BE2C (cell line): ENCODE measurements at places on chromosomes 12 and 14.

DNA sequence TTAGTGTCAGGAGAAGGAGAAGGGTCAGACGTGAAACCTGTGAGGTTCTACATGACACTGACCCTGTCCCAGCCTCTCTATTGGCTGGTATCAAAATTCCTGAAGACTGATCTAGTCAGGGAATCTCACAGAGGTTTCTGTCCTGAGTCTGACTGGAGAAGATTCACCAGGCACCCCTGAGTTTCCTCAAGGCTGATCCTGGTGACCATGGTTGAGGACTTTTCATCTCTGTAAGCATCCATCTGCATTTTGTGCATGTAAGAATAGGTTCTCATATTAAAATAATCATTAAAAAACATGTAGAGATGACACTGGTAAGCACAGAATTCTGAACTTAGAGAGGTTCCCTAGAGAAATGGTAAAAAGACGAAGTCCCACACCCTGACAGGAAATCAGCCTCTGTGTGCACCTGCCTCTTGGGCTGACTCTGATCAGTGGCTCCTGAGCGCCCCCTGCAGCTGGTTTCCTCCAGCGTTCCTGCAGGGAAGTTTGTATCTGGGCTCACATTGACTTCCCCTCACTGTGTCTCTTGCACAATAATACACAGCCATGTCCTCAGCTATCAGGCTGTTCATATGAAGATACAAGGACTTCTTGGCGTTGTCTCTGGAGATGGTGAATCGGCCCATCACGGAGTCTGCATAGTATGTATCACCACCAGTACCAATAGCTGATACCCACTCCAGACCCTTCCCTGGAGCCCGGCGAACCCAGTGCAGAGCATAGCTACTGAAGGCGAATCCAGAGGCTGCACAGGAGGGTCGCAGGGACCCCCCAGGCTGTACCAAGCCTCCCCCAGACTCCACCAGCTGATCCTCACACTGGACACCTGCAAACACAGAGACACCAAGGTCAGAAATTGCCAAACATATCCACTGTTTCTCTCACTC lies 991.9 kb downstream of the TMEM121 start:
- peak; percentile 37 for DNase-seq

DNA sequence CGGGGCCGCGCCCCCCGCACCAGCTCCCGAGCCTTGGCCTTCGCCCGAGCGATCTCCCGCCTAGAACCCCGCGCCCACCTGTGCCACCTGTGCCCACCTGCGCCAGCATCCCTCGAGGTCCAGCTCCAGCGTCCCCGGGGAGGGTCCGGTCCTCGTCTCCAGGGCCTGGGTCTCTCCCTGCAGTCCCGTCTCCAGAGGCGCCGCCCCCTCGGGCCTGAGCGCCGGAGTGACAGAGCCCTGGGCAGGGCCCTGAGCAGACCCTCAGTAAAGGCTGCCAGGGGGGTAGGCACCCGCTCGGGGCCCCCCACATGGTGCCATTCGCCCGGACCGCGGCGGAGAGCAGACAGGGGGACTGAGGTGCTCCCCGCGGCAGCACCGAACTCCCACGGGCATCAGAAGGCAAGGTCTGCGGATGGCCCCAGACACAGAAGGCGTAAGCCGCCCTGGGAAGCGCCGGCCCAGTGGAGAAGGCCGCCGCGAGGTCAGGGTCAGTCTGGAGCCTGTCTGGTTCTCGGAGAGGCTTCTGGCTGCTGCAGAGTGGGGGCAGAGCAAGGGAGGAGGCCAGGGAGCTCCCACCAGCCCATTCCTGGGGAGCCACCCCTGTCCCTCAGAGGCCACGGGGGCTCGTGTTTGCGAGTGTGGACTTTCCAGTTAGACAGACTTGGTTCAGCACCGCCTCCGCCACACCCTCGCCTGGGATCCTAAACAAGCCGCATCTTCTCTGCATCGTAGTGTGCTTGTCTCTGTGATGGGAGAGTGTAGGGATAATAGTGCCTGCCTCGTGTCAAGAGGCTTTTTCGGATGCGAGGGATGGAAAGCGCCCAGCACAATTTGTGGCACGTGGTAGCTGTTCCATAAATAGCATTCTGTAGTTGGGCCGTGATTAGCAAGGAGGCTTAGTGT lies 1.1 kb upstream of the PPP1R13B start:
- peak; percentile 63 for DNase-seq

GRCh38 chr12:10131111-10131690 lies 1.2 kb upstream of the CLEC7A start:
- DNase-seq = no peak

DNA sequence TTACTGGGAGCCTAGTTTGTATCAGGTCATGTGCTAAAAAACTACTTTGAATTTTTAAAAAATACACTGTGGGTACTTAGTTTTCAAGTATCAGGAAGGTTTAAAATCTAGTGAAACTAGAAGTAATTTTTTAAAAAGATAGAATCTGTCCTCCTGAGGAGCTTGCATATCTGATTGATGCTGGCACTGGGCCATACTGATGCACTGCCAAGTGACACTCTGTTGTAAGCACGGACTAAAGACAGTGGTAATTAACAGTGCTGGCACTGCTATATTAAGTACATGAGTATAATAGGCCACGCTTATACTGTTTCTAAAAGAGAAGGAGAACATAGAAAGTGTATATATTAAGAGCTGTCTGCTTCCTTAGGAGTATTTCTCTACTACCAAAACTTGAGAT lies 10.0 kb upstream of the TBC1D30 start:
- no peak for DNase-seq

GRCh38 chr14:52333108-52333507 lies 19.0 kb downstream of the PTGER2 start:
- no peak for DNase-seq

DNA sequence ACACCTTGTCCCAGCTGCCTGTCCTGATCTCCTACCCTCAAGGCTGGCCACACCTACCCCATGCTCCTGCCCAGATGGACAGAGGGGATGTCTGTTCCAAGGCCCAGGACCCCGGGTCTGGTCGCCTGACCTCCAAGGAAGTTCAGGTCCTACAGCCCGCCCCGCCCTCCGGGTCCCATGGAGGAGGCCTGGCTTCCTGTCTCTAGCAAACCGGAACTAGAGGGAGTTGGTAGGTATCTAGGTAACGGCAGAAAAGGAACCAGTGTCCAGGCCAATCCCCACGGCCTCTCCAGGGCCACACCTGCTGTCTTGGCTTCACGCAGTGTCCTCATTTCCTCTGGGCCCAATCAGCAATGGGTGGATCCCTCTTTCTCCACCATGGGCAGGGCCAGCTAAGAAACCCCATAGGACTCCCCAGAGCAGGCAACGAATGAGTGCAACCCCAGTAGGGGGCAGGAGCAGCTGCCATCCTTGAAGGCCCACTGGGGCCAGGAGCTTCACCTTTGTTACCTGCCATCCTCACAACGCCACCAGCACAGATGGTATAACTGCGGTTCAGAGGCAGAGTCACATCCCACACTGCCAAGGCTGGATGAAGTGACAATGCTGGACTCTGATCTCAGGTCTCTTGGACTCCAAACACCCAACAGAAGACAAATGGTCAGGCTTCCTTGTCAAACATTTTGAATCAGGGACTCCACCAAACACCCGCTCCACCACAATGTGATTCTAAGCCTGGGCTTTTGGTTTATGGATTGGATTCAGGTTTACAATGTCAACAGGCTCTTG lies 25.1 kb upstream of the RPLP0 start:
- DNase-seq = no peak

- DNase-seq = no peak
Observed at GRCh38 chr14:32028599-32028998, 48.5 kb upstream of the ARHGAP5 start.

DNA sequence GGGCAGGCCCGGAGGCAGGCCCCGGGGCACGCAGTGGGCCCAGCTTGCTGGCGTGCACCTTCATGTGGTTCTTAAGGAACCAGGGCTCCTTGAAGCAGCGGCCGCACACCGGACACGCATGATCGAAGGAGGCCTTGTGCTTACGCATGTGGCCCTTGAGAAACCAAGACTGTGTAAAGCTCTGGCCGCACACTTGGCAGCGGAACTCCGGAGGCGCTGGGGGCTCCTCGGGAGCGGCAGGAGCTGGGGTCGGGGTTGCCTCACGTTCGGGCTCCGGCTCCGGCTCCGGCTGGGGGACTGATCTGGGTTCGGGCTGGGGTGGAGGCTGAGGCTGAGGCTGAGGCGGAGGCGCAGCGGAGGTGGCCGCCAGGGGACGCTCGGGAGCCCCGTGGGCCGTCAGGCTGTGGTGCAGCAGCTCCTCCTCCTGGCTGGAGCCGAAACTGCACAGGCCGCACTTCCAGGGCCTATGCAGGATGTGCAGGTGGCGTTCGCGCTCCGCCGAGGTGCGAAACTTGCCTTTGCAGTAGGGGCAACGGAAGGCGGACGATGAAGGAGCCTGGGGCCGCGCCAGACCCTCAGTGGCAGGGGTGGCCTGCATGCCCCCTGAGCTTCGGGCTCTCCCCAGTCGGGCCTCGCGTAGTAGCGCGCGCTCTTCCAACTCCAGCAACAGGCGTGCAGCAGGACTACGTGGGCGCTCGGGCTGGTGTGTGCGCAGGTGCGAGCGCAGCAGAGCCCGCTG lies 6.0 kb downstream of the ZNF219 start:
- peak; percentile 87 for DNase-seq

DNA sequence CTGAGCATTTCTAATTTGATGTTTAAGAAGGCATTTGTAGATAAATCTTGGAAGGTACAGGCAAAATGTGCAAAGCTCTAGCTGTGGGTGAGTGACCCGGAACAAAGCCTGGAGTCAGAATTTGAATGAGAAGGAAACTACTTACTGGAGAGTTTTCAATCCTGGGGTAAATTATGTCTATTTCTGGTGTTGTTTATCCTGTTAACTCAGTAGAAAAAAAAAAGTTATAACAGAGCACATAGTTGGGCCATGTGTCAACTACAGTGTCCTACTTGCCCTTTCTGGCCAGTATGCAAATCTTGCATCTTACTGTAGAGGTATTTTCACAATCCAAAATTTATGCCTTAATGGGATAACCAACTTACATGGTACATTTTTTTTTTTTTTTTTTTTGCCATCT lies 182.3 kb downstream of the SYNE2 start:
- no peak for DNase-seq

DNA sequence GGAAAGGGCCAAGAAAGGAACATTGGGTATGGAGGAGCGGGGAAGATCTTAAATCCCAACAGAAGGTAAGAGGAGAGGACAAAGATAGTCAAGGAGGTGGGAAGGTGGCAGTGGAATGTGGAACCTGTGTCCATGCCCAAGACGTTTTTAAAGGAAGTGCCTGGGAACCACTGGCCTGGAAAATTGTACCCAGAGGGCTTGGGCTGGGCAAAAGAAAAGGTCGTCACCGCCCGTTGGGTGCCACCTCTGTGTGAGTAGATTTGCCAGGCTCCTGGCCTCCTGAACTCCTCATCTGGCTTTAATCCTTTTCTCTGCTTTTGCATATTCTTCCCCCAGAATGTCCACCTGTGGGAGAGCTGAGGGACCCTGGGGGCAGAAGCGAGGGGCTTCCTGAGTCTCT lies 32.6 kb downstream of the JDP2 start:
- DNase-seq = no peak

DNA sequence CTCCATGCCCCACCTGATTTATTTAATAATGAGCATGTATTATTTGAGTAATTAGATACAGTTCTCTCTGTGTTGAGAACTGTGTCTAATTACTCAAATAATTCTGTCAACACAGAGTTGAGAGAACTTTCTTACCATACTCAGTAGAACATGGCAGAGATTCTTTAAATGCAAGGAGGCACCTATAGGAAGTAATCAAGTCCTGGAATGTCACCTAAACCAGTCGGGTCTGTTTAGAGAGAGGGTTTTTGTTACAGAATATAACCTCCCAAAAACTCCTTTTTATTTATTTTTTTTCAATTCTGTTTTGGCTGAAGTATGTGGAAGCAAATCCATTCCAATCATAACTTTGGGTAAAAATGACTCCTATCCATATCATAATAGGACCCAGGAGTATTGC lies 37.5 kb upstream of the CIT start:
- DNase-seq = no peak

DNA sequence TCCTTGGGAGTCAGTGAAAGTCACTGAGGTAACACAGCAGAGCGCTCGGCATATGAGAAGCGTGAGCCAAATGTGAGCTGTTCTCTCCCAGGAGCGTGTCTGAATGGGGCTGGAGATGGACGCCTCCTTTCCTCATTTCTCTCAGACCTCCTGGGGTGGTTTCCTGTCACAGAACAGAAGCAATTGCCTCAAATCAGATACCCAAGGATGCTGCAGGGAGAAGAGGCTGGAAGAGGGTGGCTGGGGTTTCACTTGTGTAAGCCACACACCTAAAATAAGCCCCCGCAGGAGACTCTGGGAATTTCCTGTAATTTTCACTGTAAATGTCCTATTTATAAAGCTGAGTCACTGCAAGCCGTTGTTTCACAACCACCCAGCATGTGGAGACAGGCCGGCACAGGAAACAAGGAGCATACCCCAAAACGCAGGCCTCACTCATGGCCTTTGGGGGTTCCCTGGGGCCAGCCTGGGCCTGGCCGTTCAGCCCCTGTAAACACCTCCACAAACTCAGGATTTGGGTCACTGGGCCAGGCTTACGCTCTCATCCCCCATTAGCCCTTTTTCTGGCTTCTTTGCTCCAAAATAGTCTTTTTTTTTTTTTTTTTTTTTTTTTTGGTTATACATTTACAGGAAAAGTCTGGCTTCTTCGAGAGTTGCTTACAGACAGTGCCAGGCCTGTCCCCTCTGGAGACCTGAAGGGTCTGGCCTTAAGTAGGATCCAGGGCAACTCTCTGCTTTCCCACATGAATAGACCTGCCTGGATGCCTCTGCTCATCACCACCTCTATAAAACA lies 55.3 kb downstream of the VCPKMT start:
- DNase-seq = peak; percentile 53

GRCh38 chr12:89092297-89092696 lies 260.0 kb downstream of the DUSP6 start:
- no peak for DNase-seq

DNA sequence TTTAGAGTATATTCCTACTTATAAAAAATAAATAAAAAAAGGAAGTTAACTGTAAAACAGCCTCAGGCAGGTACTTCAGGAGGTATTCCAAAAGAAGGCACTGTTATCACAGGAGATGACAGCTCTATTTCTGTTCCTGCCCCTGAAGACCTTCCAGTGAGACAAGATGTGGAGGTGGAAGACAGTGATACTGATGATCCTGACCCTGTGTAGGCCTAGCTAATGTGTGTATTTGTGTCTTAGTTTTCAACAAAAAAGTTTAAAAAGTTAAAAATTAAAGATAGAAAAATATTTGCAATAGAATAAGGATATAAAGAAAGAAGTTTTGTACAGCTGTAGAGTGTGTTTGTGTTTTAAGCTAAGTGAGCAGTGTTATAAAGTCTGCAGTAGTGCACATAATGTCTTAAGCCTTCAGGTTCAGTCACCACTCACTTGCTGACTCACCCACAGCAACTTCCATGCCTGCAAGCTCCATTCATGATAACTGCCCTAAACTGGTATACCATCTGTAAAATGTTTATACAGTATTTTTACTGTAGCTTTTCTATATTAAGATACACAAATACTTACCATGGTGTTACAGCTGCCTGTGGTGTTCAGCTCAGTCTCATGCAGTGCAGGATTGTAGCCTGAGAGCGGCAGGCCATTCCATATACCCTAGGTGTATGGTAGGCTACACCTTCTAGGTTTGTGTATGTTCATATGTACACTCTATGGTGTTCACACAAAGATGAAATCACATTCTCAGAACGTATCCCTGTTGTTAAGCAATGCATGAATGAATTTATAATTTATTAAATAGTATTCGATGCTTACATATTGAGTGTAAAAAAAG lies 121.1 kb downstream of the ANO6 start:
- no peak for DNase-seq
